ENCODE measurements at places on chromosomes 3 and 15.

DNA sequence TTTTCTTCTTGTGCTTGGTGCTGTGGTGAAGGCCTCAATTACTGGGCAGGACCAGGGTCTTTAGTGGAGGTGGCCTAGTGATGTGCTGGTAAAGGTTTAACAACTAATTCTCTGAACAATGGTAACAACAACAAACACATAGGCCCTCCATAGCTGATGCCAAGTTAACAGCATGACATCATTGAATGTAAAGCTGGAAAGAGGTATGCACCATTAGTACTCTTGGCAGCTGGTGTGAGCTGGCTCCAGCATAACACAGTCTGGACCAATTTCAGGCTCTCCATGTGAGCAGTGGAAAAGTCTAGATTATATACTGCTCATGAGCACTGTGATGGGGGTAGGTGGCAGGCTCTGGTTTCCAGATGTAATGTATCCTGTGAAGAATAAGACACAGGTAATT, 61.8 kb downstream of the SLC7A14 start:
- DNase-seq: no peak

- no peak for DNase-seq
These were observed 1.9 kb upstream of the MEX3B start for GRCh38 chr15:82047453-82048400.

DNA sequence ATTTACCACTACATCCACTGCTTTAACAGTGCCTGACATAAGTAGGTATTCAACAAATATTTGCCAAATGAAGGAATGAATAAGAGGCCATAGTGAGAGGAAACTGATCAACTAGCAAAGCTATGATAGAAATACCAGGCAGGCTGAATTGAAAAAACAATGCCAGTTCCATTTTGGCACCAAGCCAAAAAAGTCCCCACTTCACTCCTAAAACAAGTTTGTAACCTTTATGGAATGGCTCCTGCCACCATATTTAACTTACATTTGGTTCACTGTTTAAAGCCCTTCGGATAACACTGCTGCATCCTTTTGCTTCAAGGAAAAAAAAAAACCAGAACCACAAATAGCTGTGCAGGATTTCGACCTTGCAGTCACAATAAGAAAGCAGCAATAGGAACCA, 166.1 kb downstream of the FRMD5 start:
- DNase-seq: no peak

DNA sequence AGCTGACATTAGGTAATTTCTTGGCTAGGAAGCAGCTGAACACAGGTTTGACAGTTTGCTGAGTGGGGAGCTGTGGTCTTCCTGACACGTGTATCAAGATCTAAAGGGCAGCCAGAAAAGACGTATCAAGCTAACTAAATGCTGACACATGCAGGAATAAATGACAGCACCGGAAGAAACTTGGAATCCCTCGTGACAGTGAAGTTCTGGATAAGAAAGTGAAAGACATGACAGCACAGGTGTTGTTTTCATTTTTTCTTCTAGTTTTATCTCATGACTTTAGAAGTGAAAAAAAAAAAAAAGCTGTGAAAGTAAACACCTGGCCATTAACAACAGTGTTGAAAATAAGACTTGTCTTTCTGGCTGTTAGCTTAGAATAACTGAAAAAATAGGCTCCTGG, 48.7 kb downstream of the FGF7 start:
- DNase-seq: no peak

- no peak for DNase-seq
These were observed 41.2 kb downstream of the RGMA start for GRCh38 chr15:93047621-93048425.

DNA sequence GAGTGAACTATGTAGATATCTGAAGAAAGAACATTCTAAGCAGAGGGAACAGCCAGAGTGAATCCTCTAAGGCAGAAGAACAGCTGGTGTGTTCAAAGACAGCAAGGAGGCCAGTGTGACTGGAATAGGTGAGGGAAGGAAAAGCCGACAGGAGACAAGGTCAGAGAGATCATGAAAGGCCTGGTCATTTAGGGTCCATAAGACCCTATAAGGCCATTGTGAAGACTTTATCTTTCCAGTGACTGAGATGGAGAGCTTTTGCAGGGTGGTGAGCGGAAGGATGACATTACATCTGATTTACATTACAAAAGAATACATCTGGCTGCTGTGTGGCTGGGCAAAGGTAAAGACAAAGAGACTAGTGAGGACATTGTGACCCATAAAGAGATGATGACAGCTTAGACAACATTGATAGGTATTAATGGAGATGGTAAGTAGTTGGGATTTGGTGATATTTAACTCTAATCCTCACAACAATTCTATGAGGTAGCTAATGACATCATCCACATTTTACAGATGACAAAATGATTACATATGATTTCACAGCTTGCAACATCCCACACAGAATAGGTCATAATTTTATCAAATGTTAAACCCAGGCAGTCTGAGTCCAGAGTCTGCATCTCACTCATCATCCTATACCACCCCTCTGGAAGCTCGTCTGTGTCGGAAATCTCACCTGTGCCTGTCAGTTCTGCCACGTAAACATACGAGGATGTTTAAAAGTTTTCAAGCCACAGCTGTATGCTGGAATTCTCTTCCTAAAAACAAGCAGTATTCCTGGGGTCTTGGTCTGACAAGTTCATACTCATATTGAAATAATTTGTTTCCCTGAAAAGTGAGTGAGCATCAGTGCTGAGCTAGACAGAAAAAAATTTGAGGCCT, 70.2 kb upstream of the PIK3R4 start:
- no peak for DNase-seq

- no peak for DNase-seq
These were observed 43.0 kb upstream of the MUC4 start for GRCh38 chr3:195854628-195855294.

DNA sequence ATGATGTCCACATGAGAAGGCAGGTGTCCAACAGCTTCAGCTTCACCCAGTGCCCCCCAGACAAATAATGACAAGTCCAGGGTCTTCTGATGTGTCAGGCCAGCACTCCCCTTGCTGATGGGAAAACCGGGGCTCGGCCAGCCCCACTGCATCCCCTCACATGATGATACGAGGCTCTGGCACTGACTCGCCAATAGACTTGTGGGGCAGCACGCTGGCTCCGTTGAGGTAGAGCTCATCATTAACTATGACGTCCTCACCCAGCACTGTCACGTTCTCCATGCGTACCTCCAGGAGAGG, 2.1 kb upstream of the AMIGO3 start:
- no peak for DNase-seq

- no peak for DNase-seq
These were observed 38.4 kb downstream of the ABTB1 start for GRCh38 chr3:127711021-127711695.

DNA sequence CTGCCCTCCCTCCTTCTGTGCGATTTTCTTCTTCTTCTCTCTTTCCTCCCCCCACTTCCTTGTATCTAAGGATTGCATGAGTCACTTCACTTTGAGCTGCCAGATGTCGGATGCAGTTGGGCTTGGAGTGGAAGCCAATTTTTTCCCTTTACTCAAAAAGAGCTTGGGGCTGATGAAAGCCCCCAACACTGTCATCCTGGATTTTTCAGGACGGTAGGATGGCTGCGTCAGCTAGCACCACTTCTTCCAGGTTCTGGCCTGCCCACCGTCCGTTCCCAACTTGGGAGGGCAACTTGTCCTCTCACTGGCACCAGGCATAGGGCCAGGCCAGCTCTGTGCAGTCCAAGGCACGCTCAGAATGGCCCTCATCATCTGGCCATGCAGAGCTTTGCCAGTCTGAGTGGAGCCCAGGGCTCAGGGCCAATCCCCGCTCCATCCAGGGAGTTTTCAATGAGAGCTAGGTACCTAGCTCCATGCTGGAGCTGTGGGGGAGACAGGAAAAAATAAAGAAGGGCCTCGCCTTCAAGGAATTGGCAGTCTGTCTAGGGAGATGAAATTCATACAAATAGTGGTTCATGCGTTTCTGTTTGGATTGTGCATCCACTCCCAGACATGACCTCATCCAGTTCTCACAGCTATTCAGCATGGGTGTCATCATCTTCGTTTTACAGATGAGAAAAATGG, 47.7 kb upstream of the INSYN1 start:
- no peak for DNase-seq

- DNase-seq: no peak
These were observed 14.7 kb upstream of the LRRFIP2 start for GRCh38 chr3:37189109-37189508.

DNA sequence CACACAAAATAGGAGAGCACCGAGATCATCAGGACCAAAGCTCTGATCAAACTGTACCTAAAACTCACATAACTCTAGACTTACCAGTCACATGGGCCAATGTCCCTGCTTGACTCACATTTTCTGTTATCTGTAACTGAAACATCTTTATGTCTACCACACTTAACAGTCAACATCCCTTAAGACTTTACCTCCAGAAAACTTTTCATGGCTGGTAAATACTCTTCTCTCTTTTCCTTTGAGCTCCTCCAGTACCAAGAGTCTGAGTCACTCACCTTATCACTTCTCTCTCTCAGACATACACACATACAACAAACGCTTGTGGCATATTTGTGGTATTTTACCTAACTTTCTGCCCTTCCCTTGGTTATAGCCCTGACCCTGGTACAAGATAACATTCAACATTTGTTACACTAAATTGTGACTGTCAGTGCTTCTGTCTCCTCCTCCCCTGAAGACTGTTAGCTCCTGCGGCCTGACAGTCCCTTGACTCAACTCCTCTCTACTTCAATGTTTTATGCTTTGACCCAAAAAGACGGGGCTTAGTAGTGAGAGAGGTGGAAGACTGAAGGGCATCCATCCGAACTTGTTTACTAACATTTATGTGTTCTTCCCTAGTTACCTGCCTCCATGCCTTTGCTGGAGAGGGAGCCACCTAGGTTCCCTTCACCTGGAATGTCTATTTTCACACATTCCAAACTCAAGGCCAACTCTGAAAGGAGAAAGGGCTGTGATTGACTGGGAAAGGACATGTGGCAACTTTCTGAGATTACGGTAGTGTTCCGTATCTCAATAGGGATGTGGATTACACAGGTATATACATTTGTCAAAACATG, 3.7 kb upstream of the EFHB start:
- DNase-seq: peak; percentile 41

DNA sequence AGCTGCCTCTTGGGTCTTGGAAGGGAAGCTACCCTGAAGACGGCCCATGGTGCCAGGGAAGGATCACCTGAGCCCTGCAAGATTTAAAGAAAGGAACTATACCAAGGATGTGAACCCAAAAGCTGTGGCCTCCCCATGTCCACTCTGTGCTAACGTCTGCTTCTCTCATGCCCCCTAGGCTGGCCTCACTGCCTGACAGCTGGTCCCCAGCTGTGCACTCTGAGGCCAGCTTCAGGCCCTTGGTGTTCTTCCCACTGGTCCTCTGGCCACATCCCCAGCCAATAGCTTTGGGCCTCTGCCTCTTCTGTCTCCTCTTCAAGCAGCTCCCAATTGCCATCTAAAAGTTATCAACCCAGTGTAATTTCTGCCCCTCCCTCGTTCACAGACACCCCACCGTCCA, 5.2 kb upstream of the LRRK1 start:
- no peak for DNase-seq

GRCh38 chr3:150920236-150920635, 15.0 kb upstream of the MINDY4B start:
- no peak for DNase-seq

DNA sequence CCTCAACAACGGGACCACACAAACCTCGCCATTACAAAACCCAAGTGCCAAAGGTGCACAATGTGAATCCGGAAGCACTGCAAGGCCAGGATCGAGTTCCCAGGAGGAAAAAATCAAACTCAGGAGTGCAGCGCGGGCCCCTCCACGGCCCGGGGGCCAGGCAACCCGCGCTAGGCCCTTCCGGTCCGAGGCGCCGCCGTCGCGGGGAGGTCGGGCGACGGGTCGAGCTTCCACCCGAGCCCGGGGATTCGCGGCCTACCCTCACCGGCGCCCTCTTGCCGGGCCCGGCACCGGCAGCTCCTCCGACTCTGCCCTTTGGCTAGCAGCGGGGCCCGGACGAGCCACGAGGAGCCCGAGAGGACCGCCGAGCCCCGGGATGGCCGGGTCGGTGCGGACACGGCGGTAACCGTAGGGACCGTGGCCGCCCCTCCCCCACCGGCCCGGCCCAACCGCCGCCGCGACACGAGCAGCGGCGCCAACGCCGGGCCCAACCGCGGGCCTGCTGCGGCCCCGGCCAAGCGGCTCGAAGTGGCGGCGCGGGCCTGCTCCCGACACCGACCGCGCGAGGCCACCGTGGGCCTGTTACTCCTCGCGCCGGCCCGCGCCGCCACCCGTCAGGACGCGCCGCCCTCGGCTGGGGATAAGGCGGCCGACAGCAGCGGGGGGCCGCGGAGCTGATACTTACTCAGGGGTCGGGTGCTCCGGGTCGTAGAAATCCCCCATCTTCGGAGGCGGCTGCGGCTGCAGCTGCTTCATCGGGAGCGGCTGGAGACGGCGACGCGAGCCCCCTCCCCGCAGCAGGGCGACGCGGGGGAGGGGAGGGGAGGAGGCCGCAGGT, 525 bp downstream of the SETD2 start:
- DNase-seq: peak; percentile 75

- DNase-seq: no peak
These were observed 386.3 kb downstream of the EPHB1 start for GRCh38 chr3:135181408-135181807.

DNA sequence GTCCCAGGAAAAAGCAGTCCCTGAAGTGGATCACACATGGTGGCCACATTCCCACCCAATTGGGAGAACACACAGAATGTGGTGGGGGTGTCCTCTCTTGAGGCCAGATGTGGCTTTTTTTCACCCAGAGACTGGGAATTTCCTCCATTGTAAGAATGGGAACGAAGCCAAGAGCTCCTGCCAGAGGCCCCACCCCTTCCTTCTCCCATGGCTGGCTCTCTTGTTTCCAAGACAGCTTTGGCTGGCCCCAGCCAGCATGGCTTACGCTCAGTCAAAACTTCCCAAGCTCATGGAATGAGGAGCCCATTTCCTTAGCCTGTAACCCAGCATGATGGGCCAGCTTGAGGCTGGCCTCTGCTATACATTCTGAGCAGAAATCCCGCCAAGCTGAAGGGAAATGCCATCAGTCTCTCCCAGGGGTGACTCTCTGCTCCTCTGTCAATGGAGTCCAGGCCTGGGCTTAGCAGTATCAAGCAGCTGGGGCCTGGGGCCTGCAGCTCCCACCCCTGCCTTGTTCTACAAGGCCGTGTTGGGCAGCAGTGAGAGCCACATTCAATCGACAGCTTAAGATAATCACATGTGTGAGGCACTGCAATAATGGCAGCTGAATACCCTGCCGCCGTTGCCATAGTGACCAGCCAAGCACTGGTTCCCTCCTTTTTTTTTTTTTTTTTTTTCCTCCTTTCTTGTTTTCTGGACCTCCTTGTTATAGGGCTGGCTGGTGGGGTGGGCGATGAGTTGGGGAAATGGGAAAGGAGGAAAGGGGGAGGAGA, 142.4 kb downstream of the EPHB1 start:
- DNase-seq: no peak

Measured in T-helper 2 cell (primary cell).